ENCODE measurements at places on chromosomes 1 and 21.

DNA sequence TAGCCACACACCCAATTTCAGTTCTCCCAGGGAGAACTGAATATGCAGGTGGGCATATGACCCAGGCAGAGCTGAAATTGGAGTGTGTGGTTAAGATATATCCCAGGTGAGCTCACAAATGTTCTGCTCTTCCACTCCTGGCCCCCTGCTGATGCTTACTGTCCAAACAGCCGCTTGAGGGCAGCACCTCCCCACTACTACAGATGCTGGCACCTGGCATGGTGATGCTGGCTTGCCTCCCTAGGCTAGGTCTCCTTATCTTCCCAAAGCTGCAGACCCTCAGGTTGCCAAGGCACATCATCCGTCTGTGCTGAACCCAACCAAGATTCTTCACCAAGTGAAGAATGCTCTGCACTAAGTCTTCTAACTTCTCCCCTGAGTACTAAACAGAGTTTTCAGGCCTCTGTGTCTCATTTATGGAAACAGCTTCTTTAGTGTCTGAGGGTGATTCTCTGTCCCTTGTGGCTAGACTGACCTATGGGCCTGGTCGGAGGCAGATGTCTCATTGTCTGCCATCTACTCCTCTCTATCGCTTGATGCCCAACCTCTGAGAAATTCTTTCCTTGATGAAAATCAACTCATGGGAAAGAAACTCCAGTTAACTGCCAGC is 27.2 kb downstream of the XCL1 start:
- DNase-seq: peak; percentile 50

- no peak for DNase-seq
Observed at GRCh38 chr1:197521118-197521739, 253.2 kb downstream of the CRB1 start.

DNA sequence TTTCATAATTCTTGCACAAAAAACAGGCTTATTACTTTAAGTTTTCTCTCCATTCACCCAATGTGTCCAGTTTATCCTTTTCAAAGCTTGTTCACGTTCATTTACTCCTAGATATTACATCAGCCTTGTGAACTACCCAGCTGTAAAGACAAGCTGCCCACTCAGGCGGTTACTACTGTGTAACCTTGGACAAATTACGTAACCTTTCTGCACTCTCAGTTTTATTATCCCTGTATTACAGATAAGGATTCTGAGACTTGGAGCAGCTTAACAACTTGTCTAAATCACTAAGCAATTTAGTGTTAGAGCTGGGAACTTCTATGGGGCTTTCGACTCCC is 20.5 kb upstream of the LPAR3 start:
- DNase-seq: no peak

DNA sequence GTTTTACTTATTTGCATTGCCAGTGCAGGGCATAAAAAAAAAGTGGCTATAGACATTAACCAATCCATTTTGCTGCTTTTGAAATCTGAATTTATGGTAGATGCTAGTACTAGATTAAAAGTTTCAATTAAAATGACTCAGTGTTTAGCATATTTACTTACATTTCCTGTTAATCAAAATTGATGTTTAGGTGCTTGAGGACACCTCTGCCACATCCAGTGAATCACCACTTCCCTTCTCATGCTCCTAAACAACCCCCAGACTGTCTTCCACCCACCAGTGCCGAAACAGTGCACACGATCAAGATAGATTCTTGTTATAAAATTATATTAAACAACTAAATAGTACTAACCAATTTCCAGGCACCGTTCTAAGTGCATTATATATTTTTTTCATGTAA is 32.7 kb downstream of the HSD17B7 start:
- DNase-seq: no peak

GRCh38 chr1:39238476-39238875 is 34.0 kb downstream of the MACF1 start:
- no peak for DNase-seq

DNA sequence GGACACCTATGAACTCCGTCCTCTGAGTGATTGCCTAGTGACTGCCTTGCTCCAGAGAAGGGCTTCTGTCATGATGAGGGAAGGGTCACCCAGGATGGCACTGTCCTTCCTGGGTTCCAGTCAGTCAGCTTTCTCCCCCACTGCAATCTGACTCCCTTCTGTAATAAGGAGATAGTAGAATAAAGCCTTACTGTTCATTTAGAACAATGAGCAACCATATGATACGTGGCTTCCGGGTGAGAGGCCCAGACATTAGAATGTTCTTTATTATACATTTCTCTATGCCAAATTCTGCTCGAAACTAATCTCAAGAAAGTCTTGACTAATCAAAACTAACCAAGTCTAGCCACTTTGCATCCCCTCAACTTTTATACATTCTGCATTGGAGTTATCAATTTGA is 8.5 kb upstream of the MTMR11 start:
- no peak for DNase-seq

DNA sequence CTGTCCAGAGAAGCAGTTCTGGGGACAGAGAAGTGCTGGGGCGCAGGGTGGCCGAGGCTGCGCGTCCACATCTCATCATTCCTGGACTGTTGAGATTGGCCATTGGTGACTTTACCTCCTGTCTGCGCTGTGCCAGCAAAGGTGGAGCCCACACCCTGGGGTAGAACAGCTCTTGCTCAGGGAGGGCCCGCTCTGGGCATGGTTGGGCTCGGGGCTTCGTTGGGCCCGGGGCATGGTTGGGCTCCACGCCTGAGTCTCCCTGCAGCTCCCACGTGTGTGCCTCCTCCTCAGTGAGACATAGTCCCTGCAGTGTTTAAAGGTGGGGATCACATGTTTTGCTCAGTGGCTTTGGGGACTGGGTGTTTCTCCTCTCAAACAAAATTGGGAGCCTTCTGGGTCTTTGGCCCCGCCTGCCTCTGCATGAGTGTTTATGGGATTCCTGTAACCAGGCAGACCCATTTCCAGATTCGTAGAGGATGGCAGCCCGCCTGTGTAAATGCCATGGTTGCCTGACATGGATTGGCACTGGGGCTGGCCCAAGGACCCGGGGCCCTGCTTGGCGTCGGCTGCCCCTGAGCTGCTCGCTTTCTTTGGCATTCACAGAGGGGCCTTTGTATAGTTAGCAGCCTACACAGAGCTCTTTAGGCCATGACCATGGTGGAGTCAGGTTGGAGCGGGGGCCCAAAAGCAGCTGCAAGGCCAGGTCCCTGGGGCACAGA is 104.6 kb downstream of the TLR5 start:
- no peak for DNase-seq

- DNase-seq: no peak
Observed at GRCh38 chr1:180672105-180672504, 40.3 kb downstream of the XPR1 start.

GRCh38 chr1:113663165-113663951 is 95.9 kb downstream of the PHTF1 start:
- no peak for DNase-seq

DNA sequence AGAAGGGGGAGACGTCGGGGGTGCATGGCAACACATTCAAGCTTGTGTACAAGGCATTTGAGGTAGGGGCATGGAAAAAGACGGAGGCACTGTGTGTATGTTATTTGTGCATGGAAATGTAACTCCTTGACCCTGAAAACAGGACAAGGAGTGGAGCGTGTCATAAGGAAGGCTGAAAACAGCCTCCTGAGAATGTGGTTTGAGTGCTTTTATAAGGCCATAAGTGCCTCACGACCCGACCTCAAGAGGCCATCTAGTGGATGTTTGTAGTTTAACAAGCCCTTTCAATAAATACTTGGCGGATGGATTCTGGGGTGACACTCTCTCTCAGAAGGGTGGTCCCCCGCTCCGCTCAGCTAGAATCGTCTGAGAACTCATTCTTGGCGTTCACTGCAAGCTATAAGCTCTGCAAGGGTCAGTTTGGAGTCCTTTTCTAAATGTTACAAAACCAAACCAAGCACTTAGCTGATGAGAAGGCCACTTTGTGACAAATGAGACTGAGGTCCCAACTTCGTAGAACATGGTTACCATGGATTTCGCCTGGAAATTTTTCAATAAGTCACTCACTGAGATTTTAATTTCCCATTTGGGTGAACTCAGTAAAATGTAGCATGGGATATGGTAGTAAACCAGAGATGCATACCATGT is 38.8 kb upstream of the CLCA4 start:
- DNase-seq: no peak

DNA sequence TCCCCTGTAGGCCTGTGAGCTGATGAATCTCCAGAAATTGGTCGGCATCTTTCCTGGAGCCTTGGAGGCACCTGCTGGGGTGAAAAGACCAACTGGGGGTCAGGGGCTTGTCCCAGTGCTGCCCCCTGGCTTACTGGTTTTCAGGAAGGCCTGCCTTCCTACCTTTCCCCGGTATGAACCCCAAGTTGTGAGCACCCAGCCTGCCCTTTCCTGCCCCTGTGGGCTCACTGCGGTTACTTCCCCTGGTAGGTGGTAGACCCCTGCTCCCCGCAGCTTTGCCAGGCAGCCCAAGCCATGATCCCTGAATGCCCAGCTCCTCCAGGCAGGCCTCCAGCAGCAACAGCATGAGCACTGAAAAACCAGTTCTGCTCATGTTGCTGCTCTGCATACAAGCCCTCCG is 10.2 kb downstream of the DMRTB1 start:
- DNase-seq: no peak

GRCh38 chr1:230863449-230863848 is 4.9 kb downstream of the C1orf198 start:
- DNase-seq: no peak

DNA sequence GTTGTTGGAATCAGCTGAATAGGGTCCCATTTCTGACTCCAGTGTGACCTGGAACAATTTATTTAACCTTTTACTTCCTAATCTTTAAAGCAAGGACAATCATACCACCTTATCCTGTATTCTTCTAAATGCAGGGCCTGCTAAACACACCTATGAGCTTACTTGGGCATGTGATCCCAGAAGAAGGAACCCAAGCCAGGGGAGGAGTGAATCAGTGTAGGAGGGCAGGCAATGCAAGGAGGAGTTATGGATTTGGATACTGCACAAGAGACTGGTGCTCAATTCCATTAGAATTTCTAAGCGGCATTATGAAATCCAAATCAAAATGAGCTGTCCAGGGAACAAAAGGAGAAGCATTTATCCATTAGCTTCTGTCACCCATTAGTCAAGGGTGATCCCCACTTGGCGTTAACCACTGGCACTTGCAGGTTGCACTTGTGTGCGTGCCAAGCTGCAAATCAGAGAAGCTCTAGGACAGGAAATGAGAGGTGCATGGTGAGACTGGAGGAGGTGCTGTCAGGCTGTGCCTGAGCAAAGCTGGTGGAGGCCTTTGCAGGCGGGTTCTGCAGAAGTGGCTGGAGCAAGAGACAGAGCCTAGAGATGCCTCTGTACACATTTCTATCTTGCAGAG is 297.2 kb upstream of the PLXNA2 start:
- no peak for DNase-seq

- DNase-seq: no peak
Observed at GRCh38 chr1:3423896-3424611, 30.4 kb upstream of the ARHGEF16 start.

DNA sequence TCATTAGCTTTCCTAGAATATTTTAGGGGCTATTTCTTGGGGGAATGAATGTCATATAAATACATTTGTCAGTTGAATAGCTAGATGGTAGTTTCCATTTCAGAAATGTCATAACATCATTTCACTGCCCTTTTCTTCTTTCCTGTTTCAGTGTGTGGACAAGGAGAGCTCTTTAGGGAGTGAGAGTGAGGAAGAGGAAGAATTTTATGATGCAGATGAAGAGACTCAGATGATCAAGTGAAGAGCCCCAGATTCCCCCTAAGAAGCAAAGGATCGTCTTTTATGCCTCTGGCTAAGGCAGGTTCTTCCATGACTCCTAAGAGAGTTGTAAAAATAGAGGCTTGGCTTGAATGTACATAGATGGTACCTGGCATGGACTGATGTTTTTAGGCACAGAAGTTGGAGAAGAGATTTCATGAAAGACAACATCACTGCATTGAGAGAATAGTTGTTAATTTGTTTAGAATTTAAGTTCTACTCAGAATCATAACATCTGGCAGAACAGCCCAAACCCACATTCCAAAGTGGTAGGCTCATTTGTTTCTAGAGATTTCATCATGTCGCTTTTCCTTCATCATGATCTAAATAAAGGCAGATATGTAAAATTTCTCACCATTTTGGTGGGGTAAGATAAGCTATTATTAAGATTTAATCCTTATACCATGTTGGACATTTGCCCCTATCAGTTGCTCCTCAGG is 44.2 kb upstream of the MAB21L3 start:
- DNase-seq: no peak

DNA sequence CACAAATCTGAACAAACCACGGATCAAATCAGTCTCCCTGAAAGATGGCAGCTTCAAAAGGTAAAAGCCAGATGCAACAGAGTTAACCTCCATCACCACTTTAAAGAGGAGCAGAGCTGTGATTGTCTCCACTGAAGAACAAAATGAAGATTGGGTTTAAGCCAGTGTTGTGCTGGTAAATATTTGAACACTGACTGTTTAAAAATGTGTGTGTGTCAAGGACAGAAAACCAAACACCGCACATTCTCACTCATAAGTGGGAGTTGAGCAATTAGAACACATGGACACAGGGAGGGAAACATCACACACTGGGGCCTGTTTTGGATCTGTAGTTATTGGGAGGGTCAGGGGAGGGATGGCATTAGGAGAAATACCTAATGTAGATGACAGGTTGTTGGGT is 83.9 kb downstream of the ST6GALNAC5 start:
- DNase-seq: no peak

Measured in stimulated activated CD8-positive, alpha-beta memory T cell treated with anti-CD3 and anti-CD28 coated beads, Interleukin-2, amount 100 ng/mL, for 1 hour (primary cell).